ENCODE measurements at places on chromosomes 6 and 20.

- DNase-seq = no peak
Observed at GRCh38 chr6:11120271-11121005, 8.9 kb upstream of the ERVFRD-1 start.

- DNase-seq = no peak
Observed at GRCh38 chr20:57897156-57897874, 187.5 kb upstream of the PMEPA1 start.

DNA sequence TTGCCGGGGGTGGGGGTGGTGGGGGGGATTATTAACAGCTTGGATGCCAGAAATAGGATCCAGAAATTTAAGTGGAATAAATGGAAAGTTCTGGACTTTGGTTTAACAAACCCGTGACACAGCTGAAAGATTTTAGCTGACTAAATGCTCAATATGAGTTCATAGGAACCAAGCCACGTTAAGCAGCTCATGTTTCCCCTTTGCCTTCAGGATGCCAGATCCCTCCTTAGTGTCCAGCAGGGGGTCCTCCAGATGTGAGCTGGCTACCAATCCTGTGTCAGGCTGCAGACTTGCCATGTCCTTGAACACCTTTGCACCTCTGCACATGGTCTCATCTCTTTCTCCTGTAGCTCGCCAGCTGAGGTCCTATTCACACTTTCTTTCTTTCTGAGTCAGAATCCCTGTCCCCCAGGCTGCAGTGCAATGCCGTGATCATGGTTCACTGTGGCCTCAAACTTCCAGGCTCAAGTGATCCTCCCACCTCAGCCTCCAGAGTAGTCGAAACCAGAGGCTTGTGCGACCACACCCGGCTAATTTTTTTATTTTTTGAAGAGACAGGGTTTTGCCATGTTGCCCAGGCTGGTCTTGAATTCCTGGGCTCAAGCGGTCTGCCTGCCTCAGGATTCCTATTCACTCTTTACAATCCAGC lies 133.3 kb upstream of the ARMC2 start:
- DNase-seq = no peak

GRCh38 chr6:165245701-165246100 lies 63.7 kb downstream of the C6orf118 start:
- DNase-seq = no peak

DNA sequence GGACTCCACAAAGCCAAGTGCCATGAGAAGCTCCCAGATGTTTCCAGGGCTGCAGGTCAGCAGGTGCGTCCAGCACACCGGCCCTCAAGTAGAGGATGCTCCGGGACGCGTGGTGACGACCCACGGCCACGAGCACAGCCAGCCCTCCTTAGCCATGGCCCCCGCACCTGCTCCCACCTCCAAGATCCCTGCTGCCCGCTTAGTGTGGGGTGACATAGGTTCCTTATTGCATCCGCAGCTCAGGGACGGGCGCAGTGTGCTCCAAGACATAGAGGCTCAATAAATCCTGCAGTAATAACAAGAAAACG lies 138.1 kb upstream of the RPS6KA2 start:
- no peak for DNase-seq

DNA sequence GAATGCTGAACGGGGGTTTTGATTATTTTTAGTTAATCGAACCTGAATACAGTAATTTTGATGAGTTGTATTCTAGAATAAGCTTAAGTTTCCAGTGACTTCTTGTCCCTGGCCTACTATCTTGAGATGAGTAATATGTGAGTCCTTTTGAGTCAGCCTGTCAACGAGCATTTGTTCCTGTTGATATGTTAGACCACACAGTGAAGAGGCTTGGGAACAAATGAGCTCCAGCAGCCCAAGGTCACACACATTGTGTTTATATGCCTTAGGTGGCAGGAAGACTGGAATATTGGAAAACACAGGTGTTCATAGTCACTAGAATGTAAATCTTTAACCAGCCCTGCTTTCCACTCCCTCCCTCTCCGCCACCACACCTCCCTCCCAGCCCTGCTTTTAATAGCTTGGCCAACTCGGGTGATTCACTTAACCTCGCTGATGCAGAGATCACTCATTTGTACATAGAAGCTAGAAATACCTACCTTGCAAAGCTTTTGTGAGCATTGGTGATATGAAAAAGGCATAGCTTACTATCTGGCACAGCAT lies 9.1 kb downstream of the SMPDL3A start:
- no peak for DNase-seq

DNA sequence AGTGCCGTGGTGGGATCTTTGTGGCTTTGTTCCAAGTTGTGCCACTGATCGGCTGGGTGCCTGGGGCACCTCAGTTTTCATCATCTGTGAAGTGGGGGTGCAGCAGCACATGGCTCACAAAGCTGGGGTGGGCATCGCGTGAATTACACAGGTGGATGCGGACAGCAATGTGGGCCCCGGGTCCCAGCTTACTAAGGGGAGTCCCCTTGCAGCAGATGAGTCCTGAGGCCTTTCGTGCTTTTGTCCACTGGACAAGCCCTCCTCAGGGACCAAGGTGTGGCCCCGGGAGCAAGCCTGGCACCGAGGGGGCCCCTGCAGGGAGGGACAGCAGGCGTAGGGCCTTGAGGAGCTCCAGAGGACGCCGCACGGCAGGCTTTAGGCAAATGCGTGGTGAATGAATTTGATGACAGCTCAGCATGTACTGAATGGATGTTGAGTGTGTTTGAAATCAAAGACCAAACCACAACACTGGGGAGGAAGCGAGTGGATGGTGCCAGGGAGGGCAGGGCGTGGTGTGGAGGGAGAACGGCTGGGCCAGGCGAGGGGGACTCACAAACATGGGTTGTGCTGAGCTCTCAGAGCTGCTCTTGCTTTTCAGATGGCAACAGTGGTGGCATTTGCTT lies 53.2 kb downstream of the IRF4 start:
- no peak for DNase-seq

- DNase-seq = no peak
Observed at GRCh38 chr6:3088968-3089367, 20.7 kb downstream of the RIPK1 start.

All from hypothalamus (tissue), 51 donors.